Forelimb muscle (tissue), 1 donor: ENCODE measurements at places on chromosomes 4 and X. TPM values are rescaled to one million over a fixed set of nuclear protein-coding genes. Genes with fewer than 3 reads are reported as not detected.

GRCh38 chr4:151646322-151646721, 114.5 kb downstream of the GATB start:
- DNase-seq, result no peak

DNA sequence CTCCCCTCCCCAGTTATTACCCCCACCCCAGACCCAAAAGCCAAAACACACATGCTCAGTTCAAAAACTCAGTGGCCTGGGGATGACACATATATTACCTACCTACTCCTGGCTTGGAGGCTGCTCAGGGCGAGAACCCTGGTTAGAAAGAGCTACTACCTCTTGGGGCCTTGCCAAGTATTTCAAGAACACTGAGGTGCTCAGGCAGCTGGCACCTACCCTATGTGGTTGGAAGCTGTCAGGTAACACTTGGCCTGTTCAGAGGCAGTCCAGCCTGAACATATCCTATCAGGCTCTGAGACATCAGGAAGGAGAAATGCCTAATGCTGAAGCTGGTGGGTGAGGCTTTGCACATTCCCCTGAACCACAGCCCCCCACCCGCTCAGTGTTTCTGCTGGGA, 4.9 kb downstream of the BCAP31 start:
- DNase-seq, result no peak

- DNase-seq, result no peak
Measured at GRCh38 chrX:78383594-78383993, 56.2 kb upstream of the CYSLTR1 start.

CSN1S1 gene
- not detected for polyA plus RNA-seq

MTNR1A gene
- not detected for polyA plus RNA-seq

DNA sequence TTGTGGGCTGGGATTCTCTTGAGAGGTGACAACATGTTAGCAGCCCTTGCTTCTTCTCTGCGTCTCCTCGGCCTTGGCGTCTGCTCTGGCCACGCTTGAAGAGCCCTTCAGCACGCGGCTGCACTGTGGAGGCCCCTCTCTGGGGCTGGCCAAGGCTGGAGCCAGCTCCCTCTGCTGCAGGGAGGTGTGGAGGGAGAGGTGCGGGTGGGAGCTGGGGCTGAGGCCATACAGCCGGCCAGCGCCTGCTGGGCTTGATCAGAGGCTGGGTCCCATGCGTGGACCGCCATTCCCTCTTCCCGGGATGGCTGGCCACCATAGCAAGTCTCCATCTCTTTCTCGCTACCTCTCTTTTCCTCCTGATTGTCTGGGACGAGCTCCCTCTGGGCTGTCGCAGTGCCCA, 539.0 kb downstream of the PCDH7 start:
- DNase-seq, result no peak

DNA sequence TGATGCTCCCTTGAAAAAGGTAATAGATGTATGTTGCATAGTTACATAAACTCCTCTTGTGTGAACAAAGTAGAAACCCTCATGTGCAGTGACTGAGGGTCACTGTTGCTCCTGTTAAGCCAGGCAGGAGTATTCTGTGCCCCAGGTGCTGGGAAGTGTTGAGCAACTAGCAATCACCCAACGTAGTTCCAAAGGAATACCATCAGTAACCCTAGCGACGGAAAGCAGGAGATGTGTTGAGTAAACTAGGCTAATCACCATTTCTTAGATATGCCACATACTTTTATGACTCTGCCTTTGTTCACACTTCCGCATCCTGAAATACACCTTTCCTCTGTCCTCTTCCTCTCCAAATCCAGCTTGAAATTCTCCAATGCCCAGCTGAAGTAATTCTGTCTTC, 50.9 kb upstream of the TAB3 start:
- DNase-seq, result no peak

GRCh38 chr4:140099983-140100382, 54.0 kb downstream of the MAML3 start:
- no peak for DNase-seq

DNA sequence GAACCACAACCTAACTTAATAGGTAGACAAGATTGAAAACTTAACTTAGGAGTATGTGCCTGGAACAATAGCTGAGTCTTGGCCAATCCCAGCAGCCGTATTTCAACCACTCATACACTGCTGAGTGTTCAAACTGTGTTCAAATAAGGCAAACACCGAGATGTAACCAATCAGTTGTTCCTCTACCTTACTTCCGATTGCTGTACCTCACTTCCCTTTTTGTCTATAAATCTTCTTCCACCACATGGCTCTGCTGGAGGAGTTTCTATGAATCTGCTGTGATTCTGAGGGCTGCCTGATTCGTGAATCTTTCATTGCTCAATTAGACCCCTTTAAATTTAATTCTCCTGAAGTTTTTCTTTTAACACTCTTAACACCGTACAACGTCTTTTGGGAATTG, 108.0 kb downstream of the ANAPC4 start:
- DNase-seq, result no peak

- DNase-seq, result no peak
Measured at GRCh38 chr4:156968479-156968984, 3.1 kb downstream of the PDGFC start.

DNA sequence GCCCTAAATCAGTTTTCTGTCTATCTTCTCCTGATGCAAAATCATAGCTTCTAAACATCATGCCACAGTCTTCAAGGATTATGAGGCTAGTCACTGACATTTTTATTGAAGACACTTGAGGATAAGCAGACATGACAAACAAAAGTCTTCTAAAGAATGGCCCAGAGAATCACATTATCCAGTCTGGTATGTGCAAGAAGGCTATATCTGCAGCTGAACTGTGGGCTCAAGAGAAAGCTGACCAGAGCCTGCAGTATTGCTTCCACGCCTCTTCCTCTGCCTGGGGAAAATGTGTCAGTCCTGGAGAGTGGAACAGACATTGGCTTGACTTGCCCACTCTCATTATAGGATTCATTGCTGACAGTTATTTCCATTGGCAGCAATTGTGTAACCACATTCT, 553.5 kb downstream of the SPOCK3 start:
- no peak for DNase-seq

DNA sequence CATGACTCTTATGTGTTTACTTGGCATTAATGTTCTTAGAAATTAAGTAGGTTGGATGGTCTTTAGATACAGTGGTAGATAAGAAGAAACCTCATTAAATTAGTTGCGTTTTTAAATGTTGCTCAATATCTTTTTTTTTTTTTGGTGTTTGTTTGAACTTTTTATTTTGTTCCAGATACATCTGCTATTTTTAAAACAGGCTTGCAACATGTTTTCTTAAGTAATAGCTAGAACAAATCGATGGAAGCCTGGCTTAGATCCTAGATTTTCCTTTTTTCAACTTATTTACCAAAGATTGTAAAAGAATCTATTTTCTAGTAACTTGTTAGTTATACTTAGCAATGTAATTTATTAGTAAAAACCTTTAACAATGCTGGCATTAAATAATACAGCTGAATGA, 9.3 kb downstream of the CNKSR2 start:
- DNase-seq, result no peak

- no peak for DNase-seq
Measured at GRCh38 chr4:16767251-16767650, 131.2 kb downstream of the LDB2 start.

DNA sequence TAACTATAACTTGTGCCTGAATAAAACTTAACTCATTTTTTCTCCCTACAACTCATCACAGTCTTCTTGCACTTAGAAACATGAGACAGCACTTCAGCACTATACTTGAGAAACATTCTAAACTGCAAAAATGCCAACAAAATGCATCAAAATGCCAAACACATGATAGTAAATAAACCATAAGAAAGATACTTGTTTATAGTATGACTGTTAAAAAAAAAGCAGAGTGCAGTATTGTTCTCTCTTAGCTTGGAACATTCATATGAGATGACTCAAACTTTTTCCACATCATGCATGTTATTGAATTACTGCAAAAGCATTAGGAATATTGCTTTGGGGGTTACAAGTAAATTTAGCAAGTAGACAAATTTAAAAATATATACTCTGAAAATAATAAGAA, 135.7 kb upstream of the ANXA10 start:
- DNase-seq, result no peak

- peak; percentile 20 for DNase-seq
Measured at GRCh38 chrX:18354369-18355223, at the start of gene SCML2. SCML2 (minus strand) TSS chrX:18354688; CDS start chrX:18334071, 20,617 bp downstream.

DNA sequence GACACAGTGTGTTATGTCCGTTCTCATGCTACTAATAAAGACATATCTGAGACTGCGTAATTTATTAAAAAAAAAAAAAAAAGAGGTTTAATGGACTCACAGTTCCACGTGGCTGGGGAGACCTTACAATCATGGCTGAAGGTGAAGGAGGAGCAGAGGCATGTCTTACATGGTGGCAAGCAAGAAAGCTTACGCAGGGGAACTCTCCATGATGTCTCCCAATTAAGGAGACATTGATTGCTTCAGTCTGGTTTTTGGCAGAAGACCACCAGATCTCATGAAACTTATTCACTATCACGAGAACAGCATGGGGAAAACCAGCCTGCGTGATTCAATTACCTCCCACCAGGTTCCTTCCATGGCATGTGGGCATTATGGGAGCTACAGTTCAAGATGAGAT, 221.8 kb downstream of the ASMT start:
- no peak for DNase-seq

GRCh38 chrX:41499195-41499594, 52.1 kb downstream of the NYX start:
- no peak for DNase-seq

CCNB3 gene
- polyA plus RNA-seq, result 2.3 TPM

- no peak for DNase-seq
Measured at GRCh38 chr4:181821039-181822004, 421.9 kb upstream of the TENM3 start.

- DNase-seq, result no peak
Measured at GRCh38 chrX:15680401-15680800, 15.8 kb upstream of the CLTRN start.

- DNase-seq, result peak; percentile 49
Measured at GRCh38 chrX:45769761-45770582, 569.3 kb upstream of the DIPK2B start.

- no peak for DNase-seq
Measured at GRCh38 chrX:106484233-106484632, 127.5 kb upstream of the RADX start.

GAGE1 gene
- not detected for polyA plus RNA-seq

- DNase-seq, result no peak
Measured at GRCh38 chr4:154731756-154732155, 12.0 kb upstream of the LRAT start.
